Activated naive CD4-positive, alpha-beta T cell (primary cell): ENCODE measurements at places on chromosomes 4 and X.

GRCh38 chrX:144275843-144276242 is 392.0 kb downstream of the UBE2NL start:
- no peak for DNase-seq

DNA sequence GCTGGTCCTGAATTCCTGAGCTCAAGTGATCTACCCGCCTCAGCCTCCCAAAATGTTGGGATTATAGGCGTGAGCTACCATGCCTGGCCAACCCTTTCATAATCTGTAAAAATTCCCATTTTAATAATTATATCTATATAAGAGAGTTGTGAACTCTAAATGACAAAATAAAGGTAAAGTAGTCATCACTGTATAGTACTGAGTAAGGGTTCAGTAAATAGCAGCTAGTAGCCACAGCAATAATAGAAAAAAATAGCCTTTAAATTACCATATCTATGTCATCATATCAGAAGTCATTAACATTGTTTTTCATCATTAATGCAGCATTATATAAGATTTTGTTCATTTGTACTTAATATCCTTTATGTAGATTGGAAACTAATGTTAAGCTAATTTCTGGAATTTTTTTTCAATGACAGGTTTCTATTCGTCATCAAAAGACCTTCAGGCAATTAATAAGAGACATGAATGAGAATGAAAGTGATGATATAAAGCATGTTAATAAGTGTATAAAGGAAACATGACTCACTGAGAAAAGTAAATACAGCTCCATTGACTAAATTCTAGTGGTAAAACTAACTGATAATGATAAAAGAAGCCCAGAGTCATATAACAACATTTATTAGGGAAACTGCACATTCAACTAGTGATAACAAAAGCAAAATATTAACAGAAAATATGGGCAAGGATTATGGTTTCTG is 85.9 kb upstream of the UGT8 start:
- DNase-seq, result no peak

DNA sequence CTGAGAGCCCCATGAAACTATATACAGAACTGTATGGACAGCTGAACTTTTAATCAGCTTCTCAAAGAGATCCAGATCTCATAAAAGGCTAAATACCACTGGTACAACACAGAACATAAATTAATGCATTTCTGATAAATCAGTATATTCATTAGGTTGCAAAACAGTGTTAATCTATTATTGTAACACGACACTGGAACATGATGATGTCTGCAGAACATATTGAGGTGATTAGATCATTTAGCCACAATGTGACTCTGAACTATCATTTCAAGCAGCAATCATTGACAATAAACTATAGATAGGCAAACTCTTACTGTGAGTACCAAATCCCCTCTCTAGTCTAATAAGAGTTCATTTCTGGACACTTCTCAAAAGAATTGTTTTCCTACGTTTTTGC is 50.3 kb downstream of the GASK1B start:
- DNase-seq, result no peak

- DNase-seq, result no peak
Measured at GRCh38 chrX:20139966-20140365, 1.7 kb downstream of the EIF1AX start.
